ENCODE measurements at places on chromosomes 11 and 22.

DNA sequence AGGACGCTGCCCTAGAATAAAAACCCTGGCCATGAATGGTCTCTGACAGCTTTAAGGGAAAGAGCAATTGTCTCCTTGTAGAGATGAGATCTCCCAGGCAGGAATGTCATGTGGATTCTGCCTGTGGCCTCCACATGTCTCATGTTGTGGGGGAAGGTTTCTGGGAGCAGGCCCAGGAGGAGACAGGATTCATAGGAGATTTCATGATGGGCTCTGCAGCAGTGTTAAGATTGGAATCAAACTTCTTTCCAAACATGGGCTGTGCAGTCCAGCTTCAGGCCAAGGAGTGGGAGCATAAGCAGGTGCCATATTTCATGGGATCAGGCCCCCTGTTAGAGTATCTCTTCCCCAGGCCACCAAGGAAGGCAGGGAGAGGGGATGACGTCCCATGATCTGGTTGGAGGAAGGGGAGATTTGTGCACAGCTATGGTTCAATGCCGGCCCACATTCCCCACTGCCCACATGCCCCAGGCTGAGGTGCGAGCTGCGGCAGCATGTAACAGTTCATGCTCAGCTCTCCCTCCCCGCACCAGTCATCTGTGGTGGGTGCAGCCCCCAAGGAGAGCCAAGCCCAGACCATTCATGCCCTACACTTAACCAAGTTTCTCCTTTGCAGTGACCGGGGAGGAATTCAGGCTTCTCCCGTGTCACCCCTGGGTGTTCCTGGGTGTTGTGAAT is 42.5 kb downstream of the LMO1 start:
- DNase-seq, result no peak

GRCh38 chr11:68581439-68581838 is 102.9 kb upstream of the GAL start:
- DNase-seq, result no peak

GRCh38 chr11:16460508-16460907 is 104.2 kb upstream of the SOX6 start:
- DNase-seq, result no peak

DNA sequence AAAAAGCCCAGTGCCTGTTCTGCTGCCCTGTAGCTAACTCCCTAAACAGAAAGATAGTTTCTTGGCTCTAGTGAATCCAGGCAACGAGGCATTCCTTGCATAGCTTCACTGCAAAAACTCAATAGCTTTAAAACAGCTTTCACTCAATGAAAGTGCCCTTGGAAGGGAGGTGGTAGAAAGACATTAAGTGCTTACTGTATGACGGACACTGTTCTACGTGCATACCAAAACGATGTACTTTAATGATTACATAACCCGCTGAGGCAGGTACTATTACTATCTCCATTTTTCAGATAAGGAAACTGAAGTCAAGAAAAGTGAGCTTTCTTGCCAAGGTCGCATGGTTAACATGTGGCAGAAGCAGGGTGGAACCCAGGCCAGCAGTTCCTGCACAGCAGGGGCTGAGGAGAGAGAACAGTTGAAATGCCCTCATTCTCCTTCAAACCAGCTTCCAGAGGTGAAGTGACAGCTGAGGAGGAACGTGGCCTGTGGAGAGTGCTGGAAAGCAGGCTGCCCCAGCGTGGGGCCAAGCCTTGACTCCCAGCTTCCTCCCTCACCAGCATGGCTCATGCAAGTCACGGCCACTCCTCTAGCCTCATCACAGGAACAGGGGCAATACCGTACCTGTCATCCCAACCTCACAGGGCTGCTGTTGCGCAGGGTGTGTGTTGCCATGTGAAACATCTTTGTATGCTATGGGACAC is 227.5 kb upstream of the NARS2 start:
- peak; percentile 33 for DNase-seq

- no peak for DNase-seq
Observed at GRCh38 chr11:86595451-86595850, 77.0 kb downstream of the ME3 start.

DNA sequence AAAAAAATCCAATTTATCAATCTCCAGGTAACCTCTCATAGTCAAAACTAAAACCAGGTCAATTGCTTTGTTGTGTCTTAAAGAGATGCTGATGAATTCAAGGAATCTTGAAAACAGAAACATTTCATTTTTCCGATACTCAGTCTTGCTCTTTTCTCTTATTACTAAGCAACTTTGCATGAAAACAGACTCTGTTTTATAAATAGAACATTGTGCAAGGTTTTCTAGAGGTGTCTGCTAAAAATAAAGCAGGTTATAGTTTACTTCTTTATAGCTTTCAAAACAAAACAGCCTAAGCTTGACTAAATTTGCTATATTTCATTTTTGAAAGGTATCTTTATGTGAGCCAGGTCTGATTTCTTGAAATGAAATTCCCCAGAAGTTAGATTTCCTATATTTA is 109.3 kb downstream of the ARL14EP start:
- no peak for DNase-seq

- peak; percentile 39 for DNase-seq
Observed at GRCh38 chr11:112564228-112564955, 303.7 kb upstream of the PLET1 start.

DNA sequence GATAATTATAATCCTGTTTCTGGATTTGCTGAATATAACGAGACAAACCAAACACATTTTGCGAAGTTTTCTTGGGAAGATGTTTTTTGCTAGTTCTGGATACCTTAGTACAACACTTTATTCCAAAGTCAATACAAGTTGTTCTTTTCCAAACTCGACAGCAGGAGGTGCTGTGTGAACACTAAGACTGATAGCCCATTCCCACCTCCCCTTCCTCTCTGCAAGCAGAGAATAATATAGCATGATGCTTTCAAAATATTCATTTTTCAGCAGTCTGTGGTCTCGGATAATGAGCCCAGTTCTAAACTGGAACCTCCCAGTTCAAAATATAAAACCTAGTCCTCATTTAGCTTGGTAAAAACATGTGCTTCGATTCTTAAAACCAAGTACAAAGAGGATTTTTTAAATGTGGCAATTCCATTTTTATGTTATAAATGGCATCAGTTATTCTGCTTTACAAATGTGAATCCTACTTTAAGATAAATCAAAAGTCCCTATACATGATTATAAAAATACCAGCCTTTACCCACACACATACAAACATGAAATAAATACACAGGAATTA is 129.1 kb downstream of the DCDC1 start:
- no peak for DNase-seq

DNA sequence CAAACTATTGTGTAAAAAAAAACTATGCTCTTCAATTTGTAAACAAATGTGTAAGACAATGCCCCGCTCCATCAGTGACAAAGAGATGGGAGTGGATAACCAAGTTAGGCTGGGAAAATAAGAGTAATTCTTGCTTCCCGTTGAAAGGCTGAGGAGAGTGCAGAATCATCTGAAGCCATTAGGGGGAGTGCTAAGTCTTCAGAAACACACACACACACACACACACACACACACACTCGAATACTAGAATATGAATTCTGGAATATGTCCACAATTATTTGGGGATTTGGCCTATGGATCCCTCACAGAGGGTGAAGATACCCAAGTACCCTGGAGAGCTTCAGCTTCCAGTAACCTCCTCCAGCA is 27.8 kb upstream of the ROBO3 start:
- DNase-seq, result peak; percentile 69

DNA sequence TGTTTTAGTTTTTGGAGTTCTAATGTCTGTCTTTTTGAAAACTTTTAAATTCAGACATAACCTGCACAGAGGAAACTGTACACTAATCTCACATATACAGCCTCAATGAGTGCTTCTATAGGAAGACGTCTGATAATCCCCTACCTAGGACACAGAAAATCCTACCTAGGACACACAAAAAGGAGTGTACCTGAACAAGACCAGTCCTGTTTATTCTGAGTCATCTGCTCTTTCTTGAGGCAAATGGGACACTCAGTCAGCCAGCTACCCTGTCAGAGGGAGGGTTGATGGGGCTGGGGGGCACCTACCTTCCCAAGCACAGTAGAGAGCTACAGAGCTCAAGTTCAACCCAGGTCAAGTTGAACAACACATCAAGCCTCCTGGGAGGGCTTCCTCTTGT is 346.6 kb upstream of the NCAM1 start:
- DNase-seq, result no peak

DNA sequence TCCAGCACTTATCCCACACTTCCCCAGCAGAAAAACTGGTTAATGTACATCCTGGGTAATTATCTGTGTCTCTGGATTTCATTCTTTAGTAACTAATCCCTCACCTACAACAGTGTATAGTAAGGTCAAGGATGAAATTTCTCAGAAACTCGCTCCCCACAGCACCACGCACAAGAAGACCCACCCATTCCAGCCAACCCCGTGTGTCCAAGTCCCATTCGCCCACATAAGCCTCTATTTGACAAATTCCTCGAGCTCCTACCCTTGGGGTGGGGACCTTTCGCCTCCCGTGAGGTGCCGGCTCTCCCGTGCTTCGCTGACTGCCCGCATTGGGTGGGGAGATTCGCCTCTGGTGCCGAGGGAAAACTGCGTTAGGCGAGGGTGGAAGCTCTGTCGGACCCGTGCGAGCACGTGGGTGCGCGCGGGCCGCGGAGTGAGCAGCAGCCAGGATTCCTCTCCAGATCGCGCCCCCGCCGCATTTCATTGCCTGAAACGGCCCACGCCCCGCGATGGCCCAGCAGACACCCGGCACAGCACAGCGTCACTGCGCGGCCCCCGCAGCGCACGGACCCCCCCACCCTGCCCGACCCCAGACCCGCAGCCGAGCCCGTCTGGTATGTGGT is 866 bp downstream of the EXPH5 start:
- DNase-seq, result peak; percentile 30

DNA sequence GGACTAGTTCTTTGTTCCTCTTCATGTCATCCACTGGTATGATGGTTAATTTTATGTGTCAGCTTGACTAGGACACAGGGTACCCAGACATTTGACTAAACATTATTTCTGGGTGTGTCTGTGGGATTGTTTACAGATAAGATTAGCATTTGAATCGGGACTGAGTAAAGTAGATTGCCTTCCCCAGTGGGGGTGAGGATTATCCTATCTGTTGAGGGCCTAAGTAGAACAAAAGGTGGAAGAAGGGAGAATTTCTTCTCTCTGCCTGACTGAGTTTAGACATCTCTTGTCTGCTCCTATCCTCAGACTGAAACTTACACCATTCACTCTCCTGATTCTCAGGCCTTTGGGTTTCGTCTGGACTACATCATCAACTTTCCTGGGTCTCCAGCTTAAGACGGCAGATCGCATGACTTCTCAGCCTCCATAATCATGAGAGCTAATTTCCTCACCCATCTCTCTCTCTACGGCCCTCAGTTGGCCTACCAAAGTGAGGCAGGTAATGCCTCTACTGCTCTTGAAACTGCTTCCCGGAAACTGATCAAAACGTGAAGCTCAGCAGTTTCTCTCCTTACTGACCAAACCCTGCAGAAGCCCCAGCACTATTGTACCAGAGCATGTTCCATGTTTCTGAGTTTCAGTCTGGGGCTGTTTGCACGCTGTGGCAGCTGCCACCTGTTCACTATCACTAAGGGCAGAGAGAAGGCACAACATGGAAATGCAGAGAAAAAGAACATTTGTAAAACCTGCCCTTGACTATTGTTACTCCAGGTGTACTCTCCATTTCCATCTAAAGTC is 95.4 kb downstream of the NXPE2 start:
- no peak for DNase-seq

DNA sequence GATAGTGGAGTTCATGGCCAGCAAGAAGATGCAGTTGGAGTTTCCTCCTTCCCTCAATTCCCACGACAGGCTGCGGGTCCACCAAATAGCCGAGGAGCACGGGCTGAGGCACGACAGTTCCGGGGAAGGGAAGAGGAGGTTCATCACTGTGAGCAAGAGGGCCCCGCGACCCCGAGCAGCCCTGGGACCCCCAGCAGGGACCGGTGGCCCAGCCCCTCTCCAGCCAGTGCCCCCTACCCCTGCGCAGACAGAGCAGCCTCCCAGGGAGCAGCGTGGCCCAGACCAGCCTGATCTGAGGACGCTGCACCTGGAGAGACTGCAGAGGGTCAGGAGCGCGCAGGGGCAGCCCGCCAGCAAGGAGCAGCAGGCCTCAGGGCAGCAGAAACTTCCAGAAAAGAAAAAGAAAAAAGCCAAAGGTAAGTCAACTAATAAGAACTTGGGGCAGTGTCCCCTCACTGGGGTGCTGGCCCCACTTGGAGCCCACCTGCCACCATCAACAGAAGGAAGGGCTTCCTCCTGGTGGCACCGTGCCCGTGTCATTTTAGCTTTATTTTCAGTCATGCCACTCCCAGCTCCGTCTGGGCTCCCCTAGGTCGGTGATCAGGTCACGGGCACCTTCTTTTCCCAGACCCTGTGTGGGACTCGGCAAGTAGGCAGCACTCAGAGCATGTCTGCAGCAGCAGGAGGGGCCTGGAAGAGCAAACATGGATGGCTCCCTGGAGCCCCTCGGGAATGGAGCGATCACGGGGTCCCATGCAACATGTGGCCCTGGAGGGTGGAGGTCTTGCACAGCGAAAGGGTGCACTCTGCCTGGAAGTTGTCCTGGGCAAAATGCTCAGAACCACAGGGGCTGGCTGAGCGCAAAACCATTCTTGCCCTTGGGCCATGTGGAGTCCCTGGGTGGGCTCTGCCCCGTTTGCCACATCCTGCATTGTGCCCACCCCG is 33.3 kb downstream of the IGHMBP2 start:
- no peak for DNase-seq

- DNase-seq, result no peak
Observed at GRCh38 chr11:76601724-76602123, 68.8 kb downstream of the LRRC32 start.

- no peak for DNase-seq
Observed at GRCh38 chr22:42379966-42380537, 52.2 kb downstream of the NFAM1 start.

- no peak for DNase-seq
Observed at GRCh38 chr11:126167488-126167887, 44.0 kb downstream of the RPUSD4 start.

GRCh38 chr11:11731311-11732083 is 109.7 kb upstream of the GALNT18 start:
- no peak for DNase-seq

DNA sequence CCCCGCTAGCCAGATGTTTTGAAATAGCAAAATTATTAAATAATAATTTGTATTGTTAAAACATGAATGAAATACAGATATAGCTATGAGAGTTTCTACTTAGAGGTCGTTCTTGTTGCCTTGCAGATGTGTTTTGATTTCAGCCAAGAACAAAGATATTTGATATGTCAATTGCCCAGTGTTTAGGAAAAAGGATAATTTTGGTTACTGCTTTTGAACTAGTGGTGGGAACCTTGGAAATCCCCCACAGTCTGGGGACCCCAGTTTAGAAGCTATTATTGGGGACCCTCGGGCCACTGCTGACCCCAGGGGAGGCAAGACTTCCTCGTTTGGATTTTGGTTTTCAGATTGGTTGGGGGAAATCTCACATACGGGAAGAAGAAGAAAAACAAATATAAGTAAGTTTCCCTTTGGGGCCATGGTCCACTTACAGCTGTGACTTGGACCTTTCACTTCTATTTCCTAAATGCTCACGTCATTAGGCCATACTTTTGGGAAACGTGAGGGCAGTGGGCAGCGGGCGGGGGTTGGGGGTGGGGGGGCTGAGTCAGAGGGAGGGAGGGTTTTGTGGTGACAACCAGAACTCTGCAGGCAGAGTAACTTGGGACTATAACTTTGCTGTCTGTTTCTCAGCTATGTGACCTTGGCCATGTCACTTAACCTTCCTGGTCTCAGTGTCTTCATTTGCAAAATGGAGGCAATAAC is 37.0 kb downstream of the LDLRAD3 start:
- DNase-seq, result no peak

GRCh38 chr11:58057481-58057880 is 26.7 kb downstream of the OR6Q1 start:
- no peak for DNase-seq
